ENCODE measurements at places on chromosomes 7 and 10. TPM values are rescaled to one million over a fixed set of nuclear protein-coding genes. Genes with fewer than 3 reads are reported as not detected.

Gene LRIT1
- not detected for total RNA-seq

Gene UNCX
- not detected for total RNA-seq

DNA sequence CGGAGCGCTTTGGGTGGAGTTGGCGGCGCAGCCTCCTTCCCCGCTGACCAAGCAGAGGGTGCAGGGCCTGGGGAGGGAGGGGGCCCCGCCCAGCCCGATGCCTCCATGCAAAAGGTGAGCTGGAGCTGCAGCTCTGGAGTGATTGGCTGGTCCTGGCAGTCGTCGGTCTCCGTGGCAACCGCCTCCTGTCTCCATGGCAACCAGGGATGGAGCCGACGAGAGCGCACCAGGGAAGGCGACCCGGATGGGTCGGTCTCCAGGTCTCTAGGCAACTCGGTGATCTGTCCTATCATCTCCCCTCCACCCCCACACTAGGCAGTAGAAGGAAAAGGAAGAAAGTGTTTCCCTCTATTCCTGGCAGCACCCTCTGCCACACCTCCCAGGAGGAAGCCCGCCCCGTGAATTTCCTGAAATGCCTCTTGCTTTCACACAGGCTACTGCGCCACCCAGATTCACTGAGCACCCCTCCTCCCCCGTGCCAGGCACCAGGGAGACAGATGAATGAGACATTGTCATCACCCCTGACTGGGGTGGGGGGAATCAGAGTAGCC is 647 bp upstream of the NACAD start:
- peak; percentile 79 for DNase-seq

DNA sequence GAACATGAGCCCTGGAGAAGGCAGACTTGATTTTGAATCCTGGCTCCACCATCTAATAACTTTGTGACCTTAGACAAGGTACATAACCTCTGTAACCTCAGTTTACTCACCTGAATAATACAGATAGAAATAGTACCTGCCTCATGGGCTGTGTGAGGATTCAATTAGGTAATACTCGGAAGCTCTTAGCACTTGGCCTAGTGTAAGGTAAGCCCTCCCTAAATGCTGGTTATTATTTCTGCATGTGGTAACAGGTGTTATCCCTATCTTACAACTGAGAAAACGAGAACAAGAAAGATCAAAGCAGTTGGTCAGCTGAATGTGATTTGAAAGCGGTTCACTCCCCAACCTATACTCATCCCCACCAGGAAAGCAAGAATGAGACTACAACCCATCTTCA is 28.7 kb upstream of the ACSL5 start:
- no peak for DNase-seq

- DNase-seq: no peak
These were observed 144.2 kb upstream of the NRP1 start for GRCh38 chr10:33478675-33479125.

DNA sequence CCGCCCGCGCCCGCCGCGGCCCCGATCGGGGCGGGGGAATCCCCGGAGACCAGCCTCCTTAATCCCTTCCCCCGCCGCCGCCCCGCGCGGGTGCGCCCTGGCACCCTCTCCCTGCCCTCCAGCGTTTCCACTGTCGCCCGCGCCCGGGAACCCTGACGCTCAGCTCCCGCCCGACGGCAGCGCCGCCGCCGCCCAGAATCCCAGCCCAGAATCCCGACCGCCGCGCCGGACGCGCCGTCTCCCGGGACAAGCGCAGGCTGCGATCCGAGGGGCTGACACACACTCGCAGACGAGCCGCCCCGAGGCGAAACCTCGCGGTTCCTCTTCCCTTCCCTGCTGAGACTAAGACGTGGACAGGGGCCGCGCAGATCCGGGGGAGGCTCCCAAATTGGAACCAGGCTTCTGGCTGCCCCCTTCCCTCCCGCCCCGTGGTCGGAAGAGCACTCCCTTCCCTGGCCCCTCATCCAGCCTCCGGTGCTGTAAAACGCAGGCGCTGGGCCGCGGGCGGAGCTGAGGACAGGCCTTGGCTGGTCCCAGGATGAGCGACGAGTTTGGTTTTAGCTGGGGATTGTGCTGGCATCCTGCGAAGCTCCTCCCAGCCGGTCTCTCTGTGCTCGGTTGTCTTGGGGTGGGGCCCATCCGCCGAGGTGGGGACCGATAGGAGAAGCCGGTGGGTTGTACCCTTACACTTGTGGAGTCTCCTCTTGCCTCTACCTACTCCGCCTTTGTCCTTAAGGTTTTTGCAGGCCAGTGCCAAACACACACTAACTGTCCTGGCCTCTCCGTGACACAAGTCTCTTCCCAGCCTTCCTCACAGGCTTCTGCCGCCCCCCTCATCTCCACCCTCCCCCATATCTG is 1.1 kb downstream of the MARVELD1 start:
- peak; percentile 60 for DNase-seq
